ENCODE measurements at places on chromosomes 7 and 10.

GRCh38 chr7:12139416-12139815, 71.7 kb upstream of the TMEM106B start:
- DNase-seq: no peak

DNA sequence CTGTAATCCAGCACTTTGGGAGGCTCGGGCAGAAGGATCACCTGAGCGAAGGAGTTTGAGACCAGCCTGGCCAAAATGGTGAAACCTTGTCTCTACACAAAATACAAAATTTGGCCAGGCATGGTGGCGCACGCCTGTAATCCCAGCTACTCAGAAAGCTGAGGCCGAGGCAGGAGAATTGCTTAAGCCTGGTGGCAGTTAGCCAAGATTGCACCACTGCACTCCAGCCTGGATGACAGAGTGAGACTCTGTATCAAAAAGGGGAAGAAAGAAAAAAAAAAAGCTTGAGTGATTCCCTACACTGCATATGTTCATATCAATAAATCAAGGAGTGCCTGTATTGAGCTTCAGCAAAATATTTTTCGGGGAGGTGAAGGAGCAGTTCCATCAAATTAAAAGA, 45.8 kb upstream of the SRRM3 start:
- no peak for DNase-seq

DNA sequence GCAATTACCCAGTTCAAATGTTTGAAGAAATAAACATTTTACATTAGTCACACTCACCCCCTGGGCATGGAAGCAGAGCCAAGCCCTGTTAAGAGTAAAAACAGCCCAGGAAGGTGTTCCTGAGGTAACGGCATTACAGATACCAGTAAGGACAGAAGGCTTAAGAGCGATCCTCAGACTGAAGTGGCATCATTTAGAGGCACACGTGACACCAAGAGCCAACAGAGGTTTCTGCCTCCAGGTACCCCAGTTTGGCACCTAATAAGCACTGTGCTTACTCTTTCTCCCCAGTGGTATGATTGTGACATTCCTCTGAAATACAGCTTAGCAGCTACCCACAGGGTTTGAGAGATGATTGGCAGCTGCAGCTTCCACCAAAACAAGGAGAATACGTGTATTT, 17.2 kb downstream of the MMS19 start:
- no peak for DNase-seq

GRCh38 chr7:25861601-25862260, 290.3 kb upstream of the NFE2L3 start:
- no peak for DNase-seq

DNA sequence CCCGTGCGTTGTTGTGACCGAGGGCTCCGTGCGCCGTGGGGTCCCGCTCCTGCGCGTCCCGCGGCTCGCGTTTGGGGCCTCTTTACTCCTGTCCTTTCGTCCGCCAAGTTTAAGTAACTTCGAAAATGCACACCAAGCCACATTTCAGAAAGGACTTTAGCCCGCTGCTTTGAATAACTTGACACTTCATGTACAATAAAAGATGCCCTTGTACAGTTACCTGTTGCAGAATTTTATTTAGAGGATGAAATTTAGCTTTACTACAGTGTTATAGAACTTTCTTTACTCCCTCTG, 459 bp downstream of the SUGCT start:
- no peak for DNase-seq

DNA sequence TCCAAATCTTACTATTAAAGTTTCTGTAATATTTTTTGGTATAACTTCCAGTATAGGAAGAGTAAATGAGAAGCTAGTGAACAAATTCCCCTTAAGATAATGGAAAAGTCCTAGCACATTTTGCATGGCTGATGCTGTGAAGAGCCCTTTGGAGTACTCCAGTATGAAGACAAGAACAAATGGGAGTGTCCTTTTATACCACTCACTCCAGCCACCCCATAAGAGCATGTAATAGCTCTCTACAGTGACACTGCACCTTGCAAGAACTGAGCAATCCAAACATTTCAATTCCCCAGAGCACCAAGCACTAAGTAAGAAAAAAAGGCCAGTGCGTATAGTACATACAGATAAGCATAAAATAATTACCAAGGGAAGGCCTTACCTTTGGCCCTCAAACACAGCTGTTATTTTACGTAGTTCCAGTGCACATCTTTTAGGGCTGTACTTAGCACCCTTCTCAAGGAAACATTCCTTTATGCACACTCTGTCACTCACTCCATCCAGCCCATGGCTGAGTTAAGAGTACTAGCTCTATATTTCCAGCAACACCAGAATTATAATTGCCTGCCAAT, 135.4 kb downstream of the ST7 start:
- DNase-seq: no peak

DNA sequence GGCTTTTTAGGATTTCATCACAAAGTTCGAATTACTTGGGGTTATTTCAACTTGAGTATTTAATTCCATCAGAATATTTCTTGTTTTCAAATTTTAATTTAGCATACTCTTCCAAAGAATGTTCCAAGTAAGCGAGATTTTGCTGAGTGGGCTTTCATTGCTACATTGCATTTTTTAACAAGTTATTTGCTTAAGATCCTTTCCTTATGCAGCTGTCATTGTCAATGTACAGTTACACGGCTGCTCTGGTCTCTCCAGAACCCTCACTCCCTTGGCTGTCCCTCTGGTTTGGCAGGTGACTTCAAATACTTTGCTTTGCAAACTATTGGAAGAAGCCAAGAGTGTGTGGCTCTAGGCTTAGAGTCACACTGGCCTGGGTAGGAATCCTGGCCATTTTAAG, 80.0 kb downstream of the CFAP58 start:
- no peak for DNase-seq

DNA sequence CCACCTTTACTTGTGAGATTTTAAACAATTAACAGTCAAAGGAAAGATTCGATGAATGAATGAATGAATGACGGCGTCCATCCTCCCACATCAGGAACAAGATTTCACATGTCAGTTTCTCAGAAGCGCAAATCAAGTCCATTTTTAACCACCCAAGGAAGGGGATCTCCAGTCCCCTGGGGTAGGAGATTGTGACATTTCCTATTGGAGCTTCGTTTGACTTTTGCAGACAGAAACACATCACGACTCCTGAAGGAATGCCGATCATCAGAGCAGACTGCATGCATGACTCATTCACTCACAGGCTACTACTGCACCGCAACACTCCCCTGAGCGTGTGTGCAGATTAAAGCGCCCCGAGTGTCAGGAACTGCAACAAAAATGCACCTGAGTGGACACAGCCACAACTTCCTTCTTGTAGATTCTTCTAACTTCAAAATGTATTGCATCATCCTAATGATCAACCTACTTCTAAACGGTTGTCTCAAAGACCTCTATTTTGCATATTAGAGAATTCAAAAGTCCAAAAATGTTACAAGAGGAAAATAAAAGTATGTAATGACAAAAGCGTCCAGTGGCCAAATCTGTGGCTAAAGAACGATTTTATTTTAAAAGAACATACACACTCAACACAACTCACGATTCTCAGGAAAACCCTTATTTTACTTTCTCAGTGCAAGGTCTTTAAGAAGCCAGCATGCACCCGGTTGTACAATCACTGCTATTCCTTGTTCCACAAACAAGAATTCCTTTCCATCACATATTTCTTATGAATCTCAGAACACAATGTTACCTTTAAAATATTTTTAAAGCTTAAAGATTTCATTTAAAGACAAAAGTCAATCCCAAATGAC, 172.6 kb downstream of the FAM107B start:
- peak; percentile 61 for DNase-seq

- no peak for DNase-seq
Observed at GRCh38 chr7:41052201-41052600, 650.7 kb downstream of the INHBA start.

DNA sequence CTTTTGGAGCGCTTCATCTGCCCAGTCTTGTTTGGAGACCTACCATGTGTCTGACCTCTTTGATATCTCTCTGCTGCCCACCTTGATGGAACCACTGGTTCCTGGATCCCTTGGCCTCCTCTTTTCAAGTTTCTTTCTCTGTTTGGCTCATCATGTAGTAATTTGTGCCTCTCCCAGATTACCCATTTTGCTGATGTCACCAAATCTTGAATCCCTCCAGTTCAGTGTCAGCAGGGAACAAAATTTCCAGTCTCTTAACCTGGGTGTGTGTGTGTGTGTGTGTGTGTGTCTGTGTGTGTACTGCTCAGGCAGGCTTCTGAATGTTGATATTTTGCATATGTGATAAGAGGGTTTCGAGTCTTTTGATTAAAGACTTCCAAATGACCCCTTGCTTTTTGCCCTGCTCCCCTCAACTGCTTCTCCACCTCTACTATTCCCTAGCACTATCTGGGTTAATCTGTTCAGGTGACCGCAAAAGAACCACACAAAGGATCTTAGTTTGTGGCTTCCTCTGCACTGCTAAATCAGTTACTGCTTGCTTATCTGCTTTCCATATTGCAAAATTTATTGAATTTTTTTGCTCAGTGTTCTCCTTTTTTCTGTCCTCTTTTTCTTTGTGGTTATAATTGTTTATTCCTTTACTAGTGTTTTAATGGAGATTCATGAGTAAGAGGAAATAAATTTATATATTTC, 25.7 kb downstream of the MYO3A start:
- DNase-seq: no peak

DNA sequence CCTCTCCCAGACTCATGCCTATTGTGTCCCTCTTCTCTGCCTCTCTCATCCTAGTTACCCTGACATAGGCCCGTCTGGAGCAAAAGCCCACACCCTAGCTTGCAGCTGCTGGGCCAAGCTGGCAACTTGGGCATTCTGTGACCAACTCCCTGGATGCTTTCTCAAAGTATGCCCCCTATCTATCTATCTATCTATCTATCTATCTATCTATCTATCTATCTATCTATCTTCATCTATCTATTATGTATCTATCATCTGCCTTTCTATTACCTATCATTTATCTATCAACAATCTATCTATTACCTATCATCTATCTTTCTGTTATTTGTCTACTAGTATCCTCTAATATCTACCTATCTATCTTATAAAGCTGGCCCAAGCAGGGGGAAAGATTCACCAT, 45.4 kb upstream of the COL13A1 start:
- DNase-seq: no peak

GRCh38 chr10:133277277-133277992, 767 bp upstream of the ADAM8 start:
- no peak for DNase-seq

DNA sequence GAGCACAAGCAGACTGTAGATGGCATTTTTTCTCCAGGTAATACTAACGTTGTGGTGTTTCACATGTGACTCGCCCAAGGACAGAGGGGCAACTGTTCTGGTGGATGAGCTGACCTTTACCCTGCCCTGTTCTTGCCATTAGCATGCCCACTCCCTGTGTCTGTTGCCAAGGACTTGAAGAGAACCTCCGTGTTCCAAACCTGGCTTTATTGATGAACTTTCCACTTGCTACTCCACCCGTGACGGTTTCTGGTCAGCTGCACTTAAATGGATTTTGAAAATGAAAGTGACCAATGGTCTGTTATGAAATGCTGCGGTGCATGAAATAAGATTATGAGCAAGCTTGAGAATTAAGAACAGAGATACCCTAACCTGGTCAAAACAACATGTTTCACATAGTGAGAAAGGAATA, 30.4 kb downstream of the LRRC4 start:
- DNase-seq: no peak

GRCh38 chr7:19017374-19017773, 100.1 kb downstream of the TWIST1 start:
- no peak for DNase-seq

DNA sequence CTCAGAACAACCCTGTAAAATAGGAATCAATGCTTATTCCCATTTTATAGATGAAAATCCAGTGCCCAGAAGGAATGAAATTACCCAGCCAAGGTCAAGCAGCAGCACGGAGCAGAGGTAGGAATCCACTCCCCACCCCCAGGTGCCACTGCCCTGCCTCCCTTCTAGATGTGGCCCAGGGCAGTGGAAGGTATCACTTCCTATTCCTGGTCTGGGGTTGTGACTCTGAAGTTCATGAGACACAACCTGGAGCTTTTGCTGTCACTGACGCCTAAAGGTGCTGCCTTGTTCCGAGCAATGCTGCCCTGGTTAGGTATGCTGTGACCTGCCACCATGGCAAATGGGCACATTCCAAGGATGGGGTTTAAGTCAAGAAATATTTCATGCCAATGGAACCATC, 53.6 kb downstream of the PIK3AP1 start:
- no peak for DNase-seq

DNA sequence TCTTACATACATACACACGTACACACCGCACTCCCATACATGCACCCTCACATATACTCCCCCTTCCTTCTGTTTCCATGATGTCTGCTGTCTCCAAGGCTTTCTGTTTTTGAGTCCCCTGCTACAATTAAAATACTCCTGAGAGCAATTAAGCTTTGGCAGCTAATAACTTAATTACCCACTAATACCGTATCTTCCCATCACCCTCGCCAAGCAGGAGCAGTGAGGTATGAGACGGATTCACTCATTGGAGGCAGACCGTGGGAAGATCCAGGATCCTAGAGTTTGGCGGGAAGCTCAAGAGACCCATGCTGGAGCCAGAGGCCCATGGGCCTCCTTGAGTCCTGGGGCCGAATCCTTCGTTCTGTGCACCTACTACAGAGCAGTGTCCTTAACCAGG, 1.7 kb upstream of the CALN1 start:
- no peak for DNase-seq

GRCh38 chr7:22702516-22702915, 24.5 kb upstream of the IL6 start:
- no peak for DNase-seq

DNA sequence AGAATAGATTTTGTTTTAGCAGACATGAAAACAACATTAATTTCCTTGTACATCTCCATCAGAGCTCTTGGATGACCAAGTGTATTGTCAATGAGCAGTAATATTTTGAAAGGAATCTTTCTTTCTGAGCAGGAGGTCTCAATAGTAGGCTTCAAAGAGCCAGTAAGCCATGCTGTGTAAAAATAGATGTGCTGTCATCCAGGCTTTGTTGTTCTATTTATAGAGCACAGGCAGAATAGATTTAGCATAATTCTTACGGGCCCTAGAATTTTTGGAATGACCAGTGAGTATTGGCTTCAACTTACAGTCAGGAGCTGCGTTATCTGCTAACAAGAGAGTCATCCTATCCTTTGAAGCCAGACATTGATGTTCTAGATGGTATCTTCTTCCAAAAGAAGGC, 19.0 kb downstream of the MINPP1 start:
- DNase-seq: no peak

- no peak for DNase-seq
Observed at GRCh38 chr10:32388258-32389027, 41.5 kb upstream of the EPC1 start.

- DNase-seq: no peak
Observed at GRCh38 chr10:34966040-34966439, 124.1 kb downstream of the CUL2 start.

- DNase-seq: no peak
Observed at GRCh38 chr7:8157296-8157695, 104.7 kb downstream of the ICA1 start.

All from activated T-cell treated with anti-CD3 and anti-CD28 coated beads, Interleukin-2, amount 50 U/mL, for 72 hours (primary cell).